Endothelial cell of umbilical vein (primary cell): ENCODE measurements at places on chromosomes 3 and 15. TPM values are rescaled to one million over a fixed set of nuclear protein-coding genes. Genes with fewer than 3 reads are reported as not detected.

Gene ULK4
- 1.9 and 3.3 TPM in 2 replicates for polyA plus RNA-seq

DNA sequence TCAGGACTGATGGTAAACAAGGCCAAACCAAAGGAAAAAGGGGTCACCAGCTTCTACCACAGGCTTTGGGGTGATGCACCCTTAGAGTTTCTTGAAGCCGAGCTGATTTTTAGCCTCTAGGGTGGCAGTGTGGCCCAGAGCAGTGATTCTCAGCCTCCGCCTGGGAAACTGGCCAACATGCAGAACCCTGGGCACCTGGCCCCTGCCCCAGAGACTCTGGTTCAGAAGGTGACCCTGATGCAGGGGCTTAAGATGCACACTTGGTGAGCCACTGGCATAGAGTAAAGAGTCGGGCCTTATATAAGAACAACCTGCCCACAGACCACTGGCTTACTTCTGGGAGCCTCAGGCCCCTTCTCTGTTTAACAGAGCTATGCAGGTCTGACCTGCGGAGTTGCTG, 44.5 kb downstream of the SYNM start:
- no peak for DNase-seq

Gene IMPG2
- polyA plus RNA-seq: 0.30 and 0.39 TPM in 2 replicates

Gene SLC35G2
- polyA plus RNA-seq: 19.6 and 23.9 TPM in 2 replicates

- DNase-seq: peak; percentile 15
These were observed 1.1 kb downstream of the HHATL start for GRCh38 chr3:42701371-42702065.

- DNase-seq: peak; percentile 47
These were observed at the start of gene PODXL2 for GRCh38 chr3:127628788-127629466. PODXL2 (plus strand) TSS chr3:127629185; CDS start chr3:127629220, 35 bp downstream.

- DNase-seq: peak; percentile 91
These were observed 22.5 kb downstream of the POPDC2 start for GRCh38 chr3:119637679-119638477.

Gene IL17RE
- polyA plus RNA-seq: 1.3 and 1.6 TPM in 2 replicates

GRCh38 chr3:155015776-155016436, 64.2 kb upstream of the MME start:
- DNase-seq: no peak

GRCh38 chr3:52321481-52321880, 5.4 kb downstream of the DNAH1 start:
- DNase-seq: no peak

GRCh38 chr3:128468285-128468790, 1.6 kb upstream of the DNAJB8 start:
- no peak for DNase-seq

GRCh38 chr3:177345973-177346503, 148.8 kb upstream of the TBL1XR1 start:
- no peak for DNase-seq

DNA sequence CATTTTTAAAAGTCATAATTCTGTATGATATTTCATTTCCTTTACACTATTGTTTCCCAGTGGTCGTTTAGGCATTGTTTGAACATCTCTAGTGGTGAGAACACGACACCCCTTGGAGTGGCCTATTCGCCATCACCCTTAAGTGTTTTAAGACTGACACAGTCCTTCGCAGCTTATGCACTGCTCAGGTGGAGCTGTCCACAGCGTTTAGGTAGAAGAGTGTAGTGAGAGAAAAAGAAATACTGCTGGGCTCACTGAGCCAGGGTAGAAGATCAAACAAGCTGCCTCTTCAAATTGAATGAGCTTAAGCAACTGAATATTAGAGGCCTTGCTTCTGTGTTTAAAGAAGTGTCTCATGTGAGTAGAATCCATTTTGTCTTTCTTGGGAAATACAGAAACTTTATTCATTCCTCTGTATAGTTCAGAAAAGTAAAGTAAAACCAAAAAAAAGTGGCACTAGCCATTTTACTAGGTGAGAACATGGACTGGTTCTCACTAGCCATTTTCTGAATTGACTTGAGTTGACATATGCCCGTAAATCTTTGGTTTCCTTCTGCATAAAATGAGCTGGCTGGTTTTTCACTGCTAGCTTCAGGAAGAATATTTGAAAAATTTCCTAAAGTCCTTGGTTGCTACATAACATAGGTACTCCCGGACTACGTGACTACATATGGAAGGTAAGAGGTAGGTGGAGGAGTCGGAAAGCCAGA, 155.9 kb downstream of the P3H2 start:
- DNase-seq: no peak

- DNase-seq: no peak
These were observed 46.1 kb upstream of the FGD5 start for GRCh38 chr3:14772533-14773138.

Gene PIGZ
- polyA plus RNA-seq: 6.5 and 7.0 TPM in 2 replicates

Gene CCDC39
- polyA plus RNA-seq: not detected in 2 replicates

Gene STARD9
- 3.7 and 4.6 TPM in 2 replicates for polyA plus RNA-seq

Gene SCG3
- not detected in 2 replicates for polyA plus RNA-seq

Gene FGD5
- 45.4 and 49.6 TPM in 2 replicates for polyA plus RNA-seq

GRCh38 chr3:89692601-89693000, 585.2 kb downstream of the EPHA3 start:
- no peak for DNase-seq

GRCh38 chr15:83709241-83709640, 55.3 kb downstream of the ADAMTSL3 start:
- DNase-seq: no peak

GRCh38 chr15:68051109-68051508, 3.0 kb upstream of the PIAS1 start:
- DNase-seq: no peak

GRCh38 chr3:48598323-48599076, 3.4 kb upstream of the COL7A1 start:
- no peak for DNase-seq

DNA sequence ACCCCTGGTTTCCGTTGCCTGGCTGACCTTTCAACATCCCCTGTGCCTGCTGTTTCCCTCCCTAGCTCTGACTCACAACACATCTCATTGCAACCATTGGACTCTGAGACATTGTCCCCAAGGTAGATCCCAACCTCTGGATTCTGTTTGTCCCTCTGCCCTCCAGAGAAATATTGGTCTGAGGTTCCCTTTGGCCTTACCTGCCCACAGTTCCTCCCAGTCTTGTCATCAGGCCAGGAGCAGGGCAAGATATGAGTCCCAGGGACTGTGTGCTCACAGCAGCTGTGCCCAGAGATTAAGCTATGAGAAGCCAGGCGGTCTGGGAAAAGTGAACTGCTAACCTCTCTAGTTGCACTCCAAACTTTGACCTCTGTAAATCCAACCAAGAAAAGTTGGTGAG, 168.2 kb upstream of the NR2F2 start:
- no peak for DNase-seq

GRCh38 chr15:82890338-82890994, 62.1 kb downstream of the HOMER2 start:
- DNase-seq: no peak

DNA sequence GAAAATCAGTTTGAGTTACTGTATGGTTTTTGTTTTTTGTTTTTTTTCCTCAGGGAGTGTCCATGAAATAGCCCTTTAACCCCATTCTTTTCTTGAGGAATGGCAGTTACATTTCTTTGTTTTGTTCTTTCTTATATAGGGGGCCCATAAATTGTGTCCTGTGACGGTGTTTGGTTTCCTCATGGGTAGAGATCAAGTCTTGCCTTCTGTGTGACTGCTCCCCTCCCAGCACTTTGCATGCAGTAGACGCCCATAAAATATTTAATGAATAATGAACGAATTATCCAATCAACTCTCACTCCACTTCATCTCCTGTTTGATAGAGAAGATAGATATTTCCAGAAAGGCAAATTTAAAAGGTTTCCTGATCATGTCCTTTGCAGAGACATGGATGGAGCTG, 78.1 kb downstream of the CADPS start:
- no peak for DNase-seq

GRCh38 chr15:42591238-42591934, 16.0 kb downstream of the STARD9 start:
- DNase-seq: peak; percentile 47

- no peak for DNase-seq
These were observed 20.9 kb upstream of the TRH start for GRCh38 chr3:129953621-129954020.

DNA sequence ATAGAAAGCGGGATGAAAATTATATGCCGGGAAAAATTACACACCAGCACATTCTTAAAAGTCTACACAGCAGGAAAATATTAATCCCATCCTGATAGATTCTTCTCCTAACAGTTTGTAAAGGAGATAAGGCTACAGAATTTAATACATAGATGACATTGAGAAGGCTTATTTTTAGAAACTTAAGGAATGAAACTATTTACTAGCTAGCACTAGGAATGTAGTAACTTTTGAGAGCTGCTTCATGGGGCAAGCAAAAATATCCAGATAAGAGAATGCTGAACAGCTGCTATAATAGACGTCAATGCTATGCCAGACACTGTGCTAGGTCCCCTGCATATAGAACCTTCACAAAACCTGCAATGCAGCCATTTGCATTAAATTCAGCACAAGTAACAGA, 912.7 kb upstream of the NR2F2 start:
- DNase-seq: no peak

DNA sequence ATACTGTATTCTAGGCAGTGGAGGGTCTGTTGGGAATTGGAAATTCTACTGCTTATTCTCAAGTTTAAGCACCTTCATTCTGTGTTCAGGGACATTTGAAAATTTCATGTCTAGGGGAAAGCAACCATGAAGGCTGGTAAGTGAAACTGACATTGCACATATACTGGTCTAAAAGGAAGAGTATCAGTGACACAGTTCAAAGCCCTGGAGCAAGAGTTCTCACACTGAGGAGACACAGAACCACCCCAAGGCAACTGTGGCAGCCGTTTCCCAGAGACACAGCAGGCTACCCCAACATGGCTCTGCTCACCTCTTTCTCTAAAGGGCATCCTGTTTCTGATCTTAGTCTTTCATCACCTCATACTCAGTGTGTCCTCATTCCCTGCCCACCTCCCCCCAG, 67.5 kb downstream of the KCNMB2 start:
- no peak for DNase-seq

Gene MUC4
- 0.04 and 0.06 TPM in 2 replicates for polyA plus RNA-seq

GRCh38 chr15:89679212-89679611, at the start of gene PLIN1:
PLIN1 (minus strand) TSS chr15:89679367; CDS start chr15:89677489, 1,878 bp downstream.
- no peak for DNase-seq

DNA sequence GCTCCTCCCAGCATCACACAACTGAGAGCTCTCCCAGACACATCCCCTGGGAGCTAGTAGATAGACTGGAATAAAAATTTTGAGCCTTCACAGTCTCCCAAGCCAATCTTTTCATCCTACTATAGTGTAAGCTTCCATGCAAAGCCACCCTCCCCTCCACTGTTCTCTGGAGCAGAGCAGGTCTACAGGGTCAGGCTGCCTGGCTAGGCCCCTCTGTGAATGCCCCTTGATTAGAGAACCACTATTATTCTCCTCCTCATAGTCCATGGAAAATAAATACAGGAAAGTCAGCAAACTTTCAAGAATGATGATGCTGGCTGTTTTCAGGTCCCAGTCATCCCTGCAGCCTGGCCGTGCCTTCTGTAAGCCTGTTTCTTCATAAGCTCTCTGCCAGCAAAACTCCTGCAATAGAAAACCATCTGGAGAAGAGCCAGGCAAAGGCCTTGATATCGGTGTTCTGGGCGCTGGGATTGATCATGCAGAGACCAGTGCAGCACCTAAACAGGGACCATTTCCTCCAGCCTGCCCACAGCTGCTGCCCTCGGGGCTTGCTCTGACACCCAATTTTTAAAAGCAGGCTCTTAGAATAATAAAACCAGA, 51.7 kb downstream of the CRYGS start:
- DNase-seq: no peak
